ENCODE measurements at places on chromosomes 6 and 20. TPM values are rescaled to one million over a fixed set of nuclear protein-coding genes. Genes with fewer than 3 reads are reported as not detected.

SLCO4A1 gene
- total RNA-seq: 23.8 TPM

ATP9A gene
- total RNA-seq: 11.0 TPM

BPI gene
- total RNA-seq: not detected

MBOAT1 gene
- not detected for total RNA-seq

TENT5A gene
- 15.4 TPM for total RNA-seq

GRCh38 chr6:1181939-1182605, 129.8 kb upstream of the FOXQ1 start:
- no peak for DNase-seq

DNA sequence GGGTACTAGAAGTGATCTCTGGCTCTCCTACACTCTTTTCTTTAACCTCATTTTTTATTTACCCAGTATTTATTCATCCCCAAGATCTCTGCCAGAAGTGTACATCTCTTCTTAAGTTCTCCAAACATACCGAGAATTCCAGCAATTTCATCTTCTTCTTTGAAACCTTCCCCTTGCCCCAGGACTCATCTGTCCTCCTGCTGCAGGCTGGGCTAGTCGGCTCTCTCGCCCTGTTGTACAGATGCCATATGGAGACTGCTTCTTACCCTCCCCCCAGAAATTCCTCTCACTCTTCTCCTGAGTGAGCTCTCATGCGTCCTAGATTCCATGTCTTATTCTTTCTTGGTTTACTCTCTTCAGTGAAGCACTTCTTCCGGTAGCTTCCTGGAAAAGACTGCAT, 21.9 kb upstream of the PNRC1 start:
- DNase-seq: no peak

DNA sequence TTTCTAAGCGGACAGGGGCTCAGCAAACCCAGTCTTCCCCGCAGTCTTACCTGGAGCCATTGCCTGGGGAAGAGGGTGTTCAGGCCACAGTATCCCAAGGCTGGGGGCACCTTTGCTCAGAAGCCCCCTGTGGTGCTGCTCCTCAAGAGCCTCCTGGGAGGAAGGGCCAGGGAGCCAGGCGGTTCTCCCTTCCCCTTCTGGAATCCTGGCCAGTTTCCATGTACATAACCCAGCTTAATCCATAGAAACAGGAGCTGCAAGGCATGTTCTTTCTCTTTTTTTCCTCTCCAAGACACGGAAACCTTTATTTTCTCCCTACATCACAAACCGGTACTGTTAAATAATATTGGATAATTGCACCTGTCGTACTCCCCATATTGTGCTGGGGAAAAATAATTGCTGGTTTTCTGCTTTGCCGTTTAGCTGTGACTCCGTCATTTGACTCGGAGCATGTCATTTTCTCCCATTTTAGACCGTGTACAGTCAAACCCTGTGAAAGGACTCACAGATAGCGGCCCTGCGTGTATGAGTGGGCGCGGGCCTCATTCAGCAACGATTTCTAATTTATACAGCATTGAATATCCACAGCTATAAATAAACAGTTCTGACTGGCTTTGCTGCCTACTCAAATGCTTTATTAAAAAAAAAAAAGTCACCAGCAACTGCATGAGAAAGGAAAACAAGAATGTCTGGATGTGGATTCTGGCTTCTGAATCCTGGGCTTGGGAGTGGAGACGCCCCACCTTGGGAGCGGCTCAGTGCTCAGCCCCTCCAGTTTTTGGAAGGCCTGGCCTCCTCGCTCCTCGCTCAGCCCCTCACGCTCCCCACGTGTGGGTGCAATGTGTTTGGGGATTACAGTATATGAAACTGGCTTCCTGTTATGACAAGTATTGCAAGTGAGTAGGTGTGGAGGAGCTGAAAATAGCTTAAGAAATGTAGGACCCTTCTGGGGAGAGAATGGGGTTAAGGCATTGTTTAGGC, 67.3 kb downstream of the ADTRP start:
- no peak for DNase-seq

GRCh38 chr6:66926060-66926459, 1219.0 kb upstream of the EYS start:
- peak; percentile 69 for DNase-seq

GRCh38 chr6:148513145-148514071, 170.8 kb downstream of the SASH1 start:
- DNase-seq: no peak

DNA sequence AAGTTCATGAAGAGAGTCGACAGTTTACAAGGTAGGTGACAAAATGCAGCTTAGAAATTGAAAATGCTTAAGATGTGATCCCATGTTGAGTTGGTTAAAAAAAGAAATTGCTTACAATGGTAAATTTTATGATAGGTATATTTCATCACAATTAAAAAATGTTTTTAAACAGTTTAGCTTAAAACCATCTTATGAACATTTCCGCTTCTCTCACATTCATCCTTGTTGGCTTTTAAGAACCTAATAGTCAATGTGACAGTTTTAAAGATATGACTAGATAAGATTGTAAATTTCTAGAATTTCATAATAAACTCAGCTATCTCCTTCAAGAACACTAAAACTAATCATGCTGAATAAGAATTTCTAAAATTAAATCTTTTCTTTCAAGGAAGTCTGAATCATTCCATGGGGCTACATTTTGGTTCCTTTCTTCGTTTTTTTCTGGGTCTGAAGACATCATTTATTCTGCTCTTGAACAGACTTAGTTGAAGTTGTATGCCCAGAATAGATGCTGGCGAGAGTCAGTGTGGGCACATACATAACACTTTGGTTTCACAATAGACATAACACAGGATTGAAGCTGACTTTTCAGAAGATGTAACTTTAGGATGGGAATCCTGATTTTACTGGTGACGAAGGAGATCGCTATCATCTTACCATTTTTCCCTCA, 35.9 kb upstream of the LTV1 start:
- no peak for DNase-seq

- DNase-seq: peak; percentile 72
Measured at GRCh38 chr6:31680226-31681134, at the start of gene LY6G5C. Gene LY6G5C, minus strand, starts transcription at chr6:31681067. Its CDS starts 694 bp downstream, at chr6:31680373.

DNA sequence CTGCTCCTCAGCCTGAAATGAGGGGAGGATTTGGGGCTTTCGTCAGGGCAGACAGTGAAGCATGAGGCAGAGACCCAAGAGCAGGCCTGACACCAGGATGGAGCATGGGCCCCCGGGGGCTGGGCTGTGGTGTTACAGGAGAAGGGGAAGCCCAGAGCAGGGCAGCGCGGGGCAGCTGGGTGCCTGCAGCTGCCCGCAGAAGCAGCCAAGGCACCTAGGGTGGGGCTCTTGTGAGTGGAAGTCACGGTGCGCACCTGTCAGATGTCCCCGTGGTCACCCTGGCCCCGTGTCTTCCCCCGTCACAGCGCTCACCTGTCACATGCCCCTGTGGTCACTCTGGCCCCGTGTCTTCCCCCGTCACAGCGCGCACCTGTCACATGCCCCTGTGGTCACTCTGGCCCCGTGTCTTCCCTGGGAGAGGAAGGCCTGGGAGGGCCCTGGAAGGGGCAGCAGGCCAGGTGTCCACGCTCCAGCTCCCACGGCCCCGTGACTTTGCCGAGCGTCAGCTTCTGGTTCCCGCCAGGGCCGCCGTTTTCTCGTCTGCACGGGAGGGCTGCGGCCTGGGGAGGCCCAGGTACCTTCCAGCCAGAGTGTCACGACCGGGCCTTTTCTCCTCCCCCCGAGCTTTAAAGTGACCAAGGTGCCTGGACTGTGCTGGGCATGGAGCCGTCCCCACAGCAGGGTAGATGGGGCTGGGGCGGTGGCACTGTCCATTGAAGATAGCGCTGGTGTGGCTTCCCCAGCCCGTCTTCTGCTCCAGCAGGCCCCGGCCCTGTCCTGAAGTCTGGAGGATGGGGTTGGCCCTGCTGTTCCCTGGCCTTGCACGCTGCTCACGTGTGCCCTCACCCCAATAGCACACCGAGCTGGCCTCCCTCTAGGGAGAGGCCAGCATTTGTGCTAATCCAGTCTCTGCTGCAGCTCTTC, 9.4 kb downstream of the ARFGAP1 start:
- no peak for DNase-seq

DNA sequence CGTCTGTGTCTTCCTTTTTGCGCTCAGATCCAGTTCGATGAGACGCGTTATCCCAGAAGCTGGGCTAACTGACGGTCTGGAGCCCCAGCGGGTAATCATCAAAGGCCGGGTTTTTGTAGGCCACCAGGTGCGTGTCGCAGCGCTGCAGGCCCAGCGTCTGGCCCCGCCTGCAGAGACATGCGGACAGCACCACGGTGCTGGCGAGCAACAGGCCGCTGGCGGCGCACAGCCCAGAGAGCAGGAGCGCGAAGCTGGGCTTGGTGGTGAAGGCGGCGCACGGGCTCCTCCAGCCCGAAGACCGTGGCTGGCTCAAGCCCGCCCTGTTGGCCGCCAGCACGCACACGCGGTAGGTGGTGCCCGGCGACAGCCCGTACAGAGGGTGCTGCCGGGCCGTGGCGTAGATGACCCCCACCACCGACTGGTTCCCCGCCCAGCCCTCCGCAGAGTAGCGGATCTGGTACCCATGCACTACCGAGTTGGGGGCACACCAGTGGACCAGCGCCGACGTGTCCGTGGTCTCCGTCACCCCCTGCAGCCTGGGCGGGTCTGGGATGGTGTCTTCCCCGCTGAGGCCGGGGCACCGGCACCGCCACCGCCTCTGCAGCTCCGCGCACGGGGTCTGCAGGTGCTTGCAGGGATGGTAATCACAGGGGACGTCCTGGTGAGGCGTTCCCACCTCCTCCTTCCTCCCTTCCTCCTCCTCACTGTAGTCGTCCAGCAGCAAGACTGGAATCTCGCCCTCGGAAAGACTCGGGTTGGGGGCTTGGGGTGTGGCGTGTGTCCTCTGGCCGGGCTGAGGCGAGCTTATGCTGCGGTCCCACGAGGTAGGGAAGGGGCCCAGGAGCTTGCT, 12.7 kb downstream of the LRRN4 start:
- DNase-seq: no peak

- no peak for DNase-seq
Measured at GRCh38 chr6:131134980-131135243, 355 bp upstream of the AKAP7 start.

DNA sequence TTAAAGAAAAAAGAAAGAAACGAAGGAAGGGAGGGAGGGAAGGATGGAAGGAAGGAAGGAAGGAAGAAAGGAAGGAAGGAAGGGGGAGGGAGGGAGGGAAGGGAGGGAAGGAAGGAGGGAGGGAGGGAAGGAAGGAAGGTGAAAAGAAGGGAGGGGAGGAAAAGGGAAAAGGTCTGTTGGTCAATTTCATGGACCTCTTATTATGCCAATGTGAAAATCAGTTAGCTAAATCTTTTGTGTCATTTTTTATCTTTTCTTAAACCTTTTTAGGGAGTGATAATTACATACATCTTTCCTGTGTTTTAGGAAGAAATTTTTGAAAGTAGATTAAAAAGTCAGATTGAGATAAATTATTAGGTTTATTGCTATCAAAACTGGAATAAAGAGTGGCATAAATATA, 670.2 kb upstream of the CITED2 start:
- no peak for DNase-seq

GRCh38 chr6:155237613-155238012, 26.2 kb upstream of the CLDN20 start:
- no peak for DNase-seq

GRCh38 chr6:168126566-168127383, 47.8 kb upstream of the FRMD1 start:
- DNase-seq: no peak

DNA sequence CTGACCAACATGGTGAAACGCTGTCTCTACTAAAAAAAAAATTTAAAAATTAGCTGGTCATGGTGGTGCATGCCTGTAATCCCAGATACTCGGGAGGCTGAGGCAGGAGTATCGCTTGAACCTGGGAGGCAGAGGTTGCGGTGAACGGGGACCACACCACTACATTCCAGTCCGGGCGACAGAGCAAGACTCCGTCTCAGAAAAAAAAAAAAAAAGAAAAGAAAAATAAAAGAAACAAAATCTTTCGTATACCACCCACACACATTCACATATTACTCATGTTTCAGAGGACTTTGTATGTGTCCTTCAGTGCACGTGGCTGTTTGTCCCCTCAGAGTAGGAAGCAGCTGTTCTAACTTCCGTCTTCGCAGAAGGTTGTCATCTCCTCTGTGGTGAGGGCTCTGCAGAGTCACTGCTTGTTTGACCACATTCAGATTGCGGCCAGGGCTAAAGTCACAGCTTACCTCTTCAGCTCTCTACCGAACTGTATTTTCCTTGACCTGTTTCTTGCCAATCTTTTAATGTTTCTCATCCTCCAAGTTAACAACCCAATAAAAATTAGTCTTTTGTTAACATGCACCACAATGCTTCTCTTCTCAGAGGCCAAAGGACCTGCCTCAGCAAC, 36.6 kb upstream of the HIVEP1 start:
- no peak for DNase-seq

- DNase-seq: no peak
Measured at GRCh38 chr6:165618241-165618640, 44.8 kb downstream of the PDE10A start.

GRCh38 chr20:62370807-62371587, 3.9 kb upstream of the LAMA5 start:
- DNase-seq: peak; percentile 74

DNA sequence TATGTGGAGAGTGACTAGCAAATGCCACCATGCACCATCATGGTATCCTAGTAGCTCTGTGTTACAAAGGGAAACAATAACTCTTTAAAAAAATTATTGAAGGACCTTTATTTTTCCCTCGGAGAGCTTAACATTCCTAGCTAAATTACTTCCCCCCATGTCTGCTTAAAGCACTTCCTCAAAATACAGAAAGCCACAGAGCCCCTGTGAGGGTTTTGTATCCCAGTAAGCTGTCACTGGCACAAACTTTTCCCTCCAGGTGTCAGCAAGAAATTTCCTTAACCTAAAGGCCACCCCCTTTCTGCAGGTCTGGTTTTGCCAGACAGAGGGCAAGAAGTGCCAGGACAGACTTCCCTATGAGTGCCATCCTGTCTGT, 340.0 kb upstream of the PRDM1 start:
- DNase-seq: no peak

DNA sequence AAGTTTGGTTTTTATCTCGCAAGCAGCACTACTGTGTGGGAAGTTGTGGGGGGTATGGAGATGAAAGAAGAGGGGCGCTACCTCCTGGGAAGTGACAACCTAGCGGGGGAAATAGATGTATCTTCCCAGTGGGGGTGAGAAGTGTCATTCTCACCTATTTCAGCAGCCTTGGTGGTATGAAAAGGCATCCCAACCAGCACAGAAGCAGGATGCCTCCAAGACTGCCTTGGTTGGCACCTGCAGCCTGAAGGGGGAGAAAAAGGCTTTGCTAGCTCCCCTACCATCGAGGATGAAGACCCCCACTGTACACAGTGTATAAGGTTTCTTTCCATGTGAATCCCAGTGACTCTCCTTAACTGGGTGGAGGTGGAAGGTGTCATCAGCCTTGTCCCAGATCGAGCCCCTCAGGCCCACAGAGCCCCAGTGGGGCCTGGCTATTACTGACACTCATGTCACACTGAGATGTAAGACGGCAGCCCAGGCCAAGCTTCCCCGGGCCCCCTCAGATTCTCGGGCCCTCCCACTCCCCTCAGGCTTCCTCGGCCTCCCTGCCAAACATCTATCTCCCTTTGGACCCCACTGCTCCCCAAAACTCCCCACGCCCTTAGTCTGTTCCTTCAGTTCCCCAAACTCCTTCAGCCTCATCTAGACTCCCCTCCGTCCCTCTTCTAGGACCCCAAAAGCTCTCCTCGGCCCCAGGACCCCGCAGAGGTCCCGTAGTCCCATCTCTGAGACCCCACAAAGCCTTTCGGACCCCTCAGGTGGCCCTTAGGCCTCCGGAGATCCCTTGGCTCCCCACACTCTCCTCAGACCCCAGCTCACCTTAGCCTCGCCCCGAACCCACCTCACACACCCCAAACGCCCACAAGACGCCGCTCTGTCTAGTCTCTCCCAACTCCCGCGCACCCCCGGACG, 688 bp downstream of the COMMD7 start:
- no peak for DNase-seq

- no peak for DNase-seq
Measured at GRCh38 chr20:41370176-41370575, 3.6 kb upstream of the EMILIN3 start.
